A549 treated with DMSO at 1 μM for 4 hours (cell line): ENCODE measurements at places on chromosomes 7 and 10. TPM values are rescaled to one million over a fixed set of nuclear protein-coding genes. Genes with fewer than 3 reads are reported as not detected.

LRRD1 gene
- total RNA-seq, result not detected in 5 replicates

CCDC136 gene
- total RNA-seq, result 1.8 to 3.0 TPM (median 2.5 TPM) in 5 replicates

AP4M1 gene
- total RNA-seq, result 13.8 to 17.6 TPM (median 15.3 TPM) in 5 replicates

GSAP gene
- total RNA-seq, result 1.8 to 3.7 TPM (median 2.8 TPM) in 5 replicates

AKR1C3 gene
- total RNA-seq, result 1,116 to 1,302 TPM (median 1,202 TPM) in 5 replicates

KCNIP2 gene
- total RNA-seq, result 0.69 to 1.2 TPM (median 0.89 TPM) in 5 replicates

LIPJ gene
- total RNA-seq, result not detected in 5 replicates

VGF gene
- total RNA-seq, result 7.8 to 23.5 TPM (median 15.1 TPM) in 5 replicates

CYP26C1 gene
- not detected in 5 replicates for total RNA-seq

CALHM3 gene
- 0.30 to 0.53 TPM (median 0.45 TPM) in 5 replicates for total RNA-seq

LRGUK gene
- total RNA-seq, result 0.26 to 0.56 TPM (median 0.41 TPM) in 5 replicates

STEAP4 gene
- 0.01 TPM in 2 of 5 replicates, not detected in the others for total RNA-seq

BAMBI gene
- 14.4 to 19.1 TPM (median 18.0 TPM) in 5 replicates for total RNA-seq

AKR1C4 gene
- total RNA-seq, result 0.15 to 0.39 TPM (median 0.24 TPM) in 5 replicates

STK32C gene
- total RNA-seq, result 32.3 to 49.8 TPM (median 45.5 TPM) in 5 replicates

PTF1A gene
- not detected in 5 replicates for total RNA-seq
